ENCODE measurements at places on chromosomes 7 and 10.

- peak; percentile 45 for DNase-seq
Observed at GRCh38 chr10:127492607-127493250, 56.4 kb upstream of the NPS start.

GRCh38 chr7:29953726-29954347 is 35.8 kb downstream of the SCRN1 start:
- no peak for DNase-seq

GRCh38 chr7:151379534-151380198 is 30.2 kb downstream of the WDR86 start:
- peak; percentile 54 for DNase-seq

GRCh38 chr10:27504808-27505460 is 830 bp downstream of the RAB18 start:
- DNase-seq: no peak

DNA sequence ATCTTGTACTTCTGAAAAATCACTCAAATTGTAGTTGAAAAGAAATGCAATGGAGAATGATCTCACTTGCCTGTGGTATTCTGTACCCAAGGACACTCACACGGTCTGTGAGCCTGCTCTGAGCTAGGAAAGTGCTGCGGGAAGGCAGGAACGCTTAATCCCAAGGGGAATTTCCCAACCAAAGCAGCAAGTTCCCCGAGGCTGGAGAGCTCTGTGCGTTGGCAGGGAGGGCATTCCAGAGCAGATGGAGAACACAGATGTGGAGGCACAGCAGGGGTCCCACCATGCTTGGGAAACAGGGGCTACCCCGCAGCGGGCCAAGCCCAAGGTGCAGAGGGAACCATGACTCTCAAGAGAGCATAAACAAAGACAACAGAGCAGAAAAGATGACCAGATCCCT is 13.6 kb downstream of the SVIL start:
- peak; percentile 49 for DNase-seq

- no peak for DNase-seq
Observed at GRCh38 chr7:28872226-28872625, 85.9 kb downstream of the TRIL start.

- peak; percentile 14 for DNase-seq
Observed at GRCh38 chr7:130669085-130669700, 645 bp upstream of the COPG2 start.

DNA sequence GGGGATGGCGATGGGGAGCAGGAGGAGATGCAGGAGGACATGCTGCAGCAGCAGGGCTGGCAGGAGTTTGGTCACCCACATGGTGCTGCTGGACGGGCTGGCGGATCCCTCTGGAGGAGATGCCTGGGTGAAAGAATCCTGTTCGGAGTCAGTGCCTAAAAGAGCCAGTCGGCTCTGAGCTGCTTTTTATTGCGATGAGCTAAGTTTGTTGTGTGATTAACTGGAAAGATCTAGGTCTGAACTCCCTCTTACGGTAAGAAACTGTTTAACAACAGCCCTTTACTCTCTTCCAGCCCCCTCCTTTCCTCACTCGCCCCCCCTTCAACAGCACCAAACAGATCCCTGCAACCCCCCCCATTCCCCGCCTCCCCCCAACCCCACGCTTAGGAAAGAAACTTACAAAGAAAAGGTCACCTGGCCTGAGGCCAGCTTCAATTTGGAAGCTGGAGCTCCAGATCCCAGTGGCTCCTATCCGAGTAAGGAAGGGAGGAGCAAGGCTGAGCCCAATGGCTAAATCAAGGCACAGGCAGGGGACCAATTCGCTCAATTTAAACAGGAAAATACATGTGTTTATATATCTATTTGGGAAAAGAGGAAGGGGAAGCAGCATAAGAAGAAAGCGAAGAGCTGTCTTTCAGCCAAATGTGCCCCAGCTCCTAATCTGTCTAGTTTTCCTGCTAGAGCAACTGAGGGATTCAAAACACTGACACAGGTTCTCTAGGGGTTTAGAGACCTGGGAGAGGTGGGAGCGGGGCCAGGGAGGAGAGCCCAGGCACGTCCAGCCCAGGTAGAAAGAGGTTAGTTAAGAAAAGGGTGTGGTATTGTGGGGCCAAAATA is at the start of gene HGF:
Gene HGF (minus strand): TSS at position 157 of the 837 bp plus-strand sequence. CDS start 76 bp downstream, at position 81.
- peak; percentile 23 for DNase-seq

GRCh38 chr7:37372750-37373149 is 75.9 kb downstream of the ELMO1 start:
- DNase-seq: no peak

DNA sequence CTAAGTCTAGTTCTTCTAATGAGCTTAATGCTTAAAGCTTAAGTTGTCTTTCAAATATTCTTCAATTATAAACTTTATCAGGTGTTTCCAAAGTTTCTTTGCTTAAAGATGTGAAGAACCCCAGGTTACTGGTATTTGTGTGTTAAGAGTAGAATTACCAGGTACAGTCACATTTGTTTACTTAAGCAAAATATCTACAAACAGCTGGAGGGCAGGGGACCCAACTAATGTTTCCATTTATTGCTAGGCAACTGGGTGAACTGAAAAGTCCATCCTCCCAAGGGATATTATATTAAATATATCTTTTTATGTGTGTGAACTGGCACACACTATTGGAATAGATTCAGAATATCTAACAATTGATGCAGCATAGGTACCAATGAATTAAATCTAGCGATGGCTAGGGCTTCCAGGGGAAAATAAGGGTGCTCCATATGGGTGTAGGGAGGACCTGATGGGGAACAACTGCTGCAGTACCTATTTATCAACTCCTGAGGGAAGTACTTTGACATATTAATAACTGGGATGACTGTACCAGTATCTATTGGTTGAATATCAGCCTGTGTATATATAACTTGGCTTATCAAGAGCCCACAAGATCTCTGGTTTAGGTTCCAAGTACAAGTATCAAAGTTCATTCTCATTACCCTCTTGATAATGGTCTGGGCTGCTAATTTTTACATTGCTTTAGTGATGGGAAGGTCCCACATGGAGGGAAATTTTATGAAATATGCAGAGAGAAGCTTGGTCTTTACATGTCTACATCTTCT is 10.3 kb upstream of the AGR3 start:
- DNase-seq: no peak

- no peak for DNase-seq
Observed at GRCh38 chr7:42254217-42254616, 17.2 kb upstream of the GLI3 start.

DNA sequence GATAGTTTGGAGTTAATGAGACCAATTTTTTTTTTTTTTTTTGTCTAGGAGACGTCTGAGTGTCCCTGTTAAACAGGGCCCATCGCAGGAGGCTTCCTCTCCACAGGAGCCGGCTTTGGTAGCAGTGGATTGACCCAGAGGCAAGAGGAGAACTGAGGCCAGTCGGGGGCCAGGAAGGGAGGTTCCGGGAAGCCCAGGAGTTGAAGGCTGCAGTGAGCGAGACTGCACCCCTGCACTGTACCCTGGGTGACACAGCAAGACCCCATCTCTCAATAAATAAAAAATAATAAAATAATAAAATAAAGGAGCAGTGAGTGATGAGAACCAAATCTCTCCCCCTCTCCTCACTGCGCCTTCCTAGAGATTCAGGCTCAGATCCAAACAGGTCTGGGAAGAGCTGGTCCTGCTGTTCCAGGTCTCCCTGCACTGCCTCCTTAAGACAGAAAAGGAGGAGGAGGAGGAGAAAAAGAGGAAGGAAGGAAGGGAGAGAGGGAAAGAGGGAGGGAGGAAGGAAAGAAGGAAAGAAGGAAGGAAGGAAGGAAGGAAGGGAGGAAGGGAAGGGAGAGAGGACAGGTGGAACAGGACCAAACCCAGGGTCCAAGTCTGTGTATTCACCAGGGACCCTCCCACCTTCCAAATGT is 3.5 kb downstream of the MNX1 start:
- no peak for DNase-seq

DNA sequence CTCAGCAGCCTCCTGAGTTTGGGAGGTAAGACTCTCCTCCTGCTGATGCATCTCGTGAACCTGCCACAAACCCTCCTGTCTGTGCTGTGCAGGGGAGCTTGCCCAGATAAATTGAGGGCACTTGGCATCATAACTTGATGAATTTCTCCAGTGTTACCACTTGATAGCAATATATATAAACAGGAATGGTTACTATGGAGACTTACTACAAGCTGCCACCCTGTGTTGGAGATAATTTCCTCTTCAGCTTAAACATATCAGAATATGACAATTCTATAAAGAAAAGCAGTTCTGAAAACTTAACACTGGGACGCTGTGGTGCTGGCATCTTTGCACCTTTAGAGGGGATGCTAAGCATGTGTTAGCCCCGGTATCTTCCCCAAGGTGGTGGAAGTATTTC is 14.9 kb downstream of the PFKFB3 start:
- DNase-seq: no peak

- peak; percentile 52 for DNase-seq
Observed at GRCh38 chr7:87934699-87935383, 790 bp downstream of the ADAM22 start.

DNA sequence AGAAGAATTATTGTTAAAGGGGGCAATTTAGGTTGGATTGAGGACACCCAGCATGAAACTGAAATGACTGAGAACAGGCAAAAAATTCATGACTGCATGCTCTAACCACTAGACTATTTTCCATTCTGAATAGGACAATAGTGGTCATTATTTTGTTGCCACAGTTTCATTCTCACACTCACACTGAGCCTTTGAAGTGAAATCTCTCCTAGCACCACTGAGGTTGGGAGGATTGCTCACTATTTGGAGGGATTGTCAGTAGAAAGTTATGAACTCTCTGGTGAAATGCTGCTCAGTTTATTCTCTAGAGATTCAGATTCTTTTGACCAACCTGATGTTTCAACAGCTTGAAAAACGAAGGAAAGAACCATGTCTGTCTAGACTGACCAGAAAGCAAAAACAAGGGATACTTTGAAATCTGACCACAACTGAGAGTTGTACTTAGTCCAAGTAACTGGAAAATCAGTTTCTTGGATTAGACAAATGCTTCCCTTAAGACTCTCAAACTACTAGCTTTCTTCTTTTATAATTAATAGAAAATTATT is 191.2 kb downstream of the DYNC1I1 start:
- DNase-seq: no peak

GRCh38 chr10:89147256-89147655 is 59.9 kb downstream of the CH25H start:
- DNase-seq: no peak

DNA sequence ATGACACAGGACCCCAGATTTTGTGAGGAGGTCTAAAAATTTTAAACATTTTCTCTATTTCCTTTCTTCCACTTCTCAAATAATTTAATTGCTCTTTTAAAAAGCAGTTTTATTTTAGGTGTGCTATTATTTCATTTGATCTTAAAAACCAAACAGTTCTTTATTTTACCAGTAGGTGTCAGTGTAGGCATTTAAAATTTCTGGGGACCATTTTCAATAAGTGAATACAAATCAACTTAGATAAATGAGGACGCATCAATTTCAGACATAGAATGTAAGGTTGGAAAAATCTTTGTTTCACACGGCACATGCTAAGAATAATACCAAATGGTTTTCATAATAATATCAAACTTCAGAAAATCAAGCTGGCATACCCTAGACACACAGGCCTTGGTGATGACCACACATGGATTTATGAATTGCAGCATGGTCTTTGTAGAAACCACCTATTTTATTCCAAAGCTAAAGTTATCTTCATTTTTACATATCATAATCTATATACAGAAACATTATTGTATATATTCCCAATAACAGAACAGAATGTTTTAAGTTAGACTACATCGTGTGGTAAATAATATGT is 127.6 kb upstream of the SLC26A5 start:
- no peak for DNase-seq

DNA sequence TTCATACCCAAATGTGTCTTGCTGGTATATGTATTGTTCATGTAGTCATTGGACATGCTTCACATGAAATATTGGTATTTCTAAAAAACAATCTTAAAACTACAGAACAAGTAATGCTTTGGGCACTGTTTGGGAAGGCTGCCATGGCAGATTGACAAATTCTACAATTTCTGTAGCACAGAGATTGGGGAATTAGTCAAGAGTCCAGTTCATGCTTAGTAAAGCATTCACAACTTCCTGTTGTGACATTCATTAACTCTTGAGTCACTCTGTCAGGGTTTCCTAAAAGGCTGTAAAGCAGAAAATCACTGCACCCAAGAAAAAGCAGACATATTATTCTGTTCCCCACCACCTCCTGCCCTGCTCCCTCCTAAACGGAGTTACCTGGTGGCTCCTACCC is 398.9 kb downstream of the PHTF2 start:
- no peak for DNase-seq

GRCh38 chr10:119768455-119769094 is 42.7 kb downstream of the INPP5F start:
- no peak for DNase-seq

Data from WTC11 (cell line).